ENCODE measurements at places on chromosomes 1 and 21.

DNA sequence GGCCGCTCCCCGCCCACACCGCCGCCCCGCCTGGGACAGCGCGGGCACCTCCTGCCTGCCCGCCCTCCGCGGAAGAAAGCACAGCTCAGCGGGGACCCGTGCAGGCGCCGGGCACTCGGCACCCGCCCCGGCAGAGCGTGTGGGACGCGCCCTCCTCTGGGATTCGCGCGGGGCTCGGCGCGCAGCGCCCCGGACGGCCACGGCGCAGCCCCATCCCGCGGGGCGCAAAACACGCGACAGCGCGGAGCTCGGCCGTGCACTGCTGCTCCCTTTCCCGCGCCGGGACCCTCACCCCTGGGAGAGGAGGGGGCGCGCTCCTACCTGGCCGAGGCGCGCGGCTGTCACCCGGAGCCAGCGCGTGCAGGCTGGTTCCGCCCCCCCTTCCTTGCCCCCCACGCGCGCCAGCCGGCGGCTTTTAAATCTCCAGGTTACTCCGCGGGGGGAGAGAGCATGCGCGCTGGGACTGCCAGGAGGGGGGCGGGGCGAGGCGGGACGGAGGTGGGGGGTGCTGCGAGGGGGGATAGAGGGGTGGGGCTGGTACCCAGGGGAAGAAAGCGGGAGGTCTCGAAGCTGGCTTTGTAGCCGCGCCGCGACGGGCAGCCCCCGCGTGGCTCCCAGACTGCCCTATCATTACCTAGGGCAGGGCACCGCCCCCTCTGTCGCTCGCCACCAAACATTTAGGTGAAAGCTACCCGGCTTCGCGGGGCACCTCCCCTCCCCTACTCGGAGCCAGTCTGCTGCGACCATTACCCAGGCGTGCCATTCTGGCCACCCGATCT is at the start of gene SLC45A3:
SLC45A3 (minus strand) TSS at position 437 of the 779 bp plus-strand sequence. CDS start 15,853 bp downstream, outside the sequence.
- DNase-seq: no peak

- no peak for DNase-seq
These were observed 40.5 kb upstream of the GALNT2 start for GRCh38 chr1:230026572-230026971.

- DNase-seq: no peak
These were observed 535 bp downstream of the SETD4 start for GRCh38 chr21:36059823-36060158.

DNA sequence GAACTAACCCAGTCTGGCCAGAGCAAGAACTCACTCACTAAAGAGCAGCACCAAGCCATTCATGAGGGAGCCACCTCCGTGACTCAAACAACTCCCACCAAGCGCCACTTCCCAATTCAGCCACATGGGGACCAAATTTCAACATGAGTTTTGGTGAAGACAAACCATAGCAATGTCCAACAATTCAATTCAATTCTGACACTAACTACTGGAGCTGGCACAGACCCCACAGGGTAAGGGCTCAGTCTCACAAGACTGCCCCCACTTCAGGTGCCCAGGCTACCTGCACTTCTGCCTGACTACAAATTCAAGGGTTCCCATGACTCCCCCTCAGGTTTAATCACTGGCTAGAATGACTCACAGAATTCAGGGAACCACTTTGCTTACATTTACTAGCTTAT is 48.8 kb upstream of the RAP1A start:
- no peak for DNase-seq

DNA sequence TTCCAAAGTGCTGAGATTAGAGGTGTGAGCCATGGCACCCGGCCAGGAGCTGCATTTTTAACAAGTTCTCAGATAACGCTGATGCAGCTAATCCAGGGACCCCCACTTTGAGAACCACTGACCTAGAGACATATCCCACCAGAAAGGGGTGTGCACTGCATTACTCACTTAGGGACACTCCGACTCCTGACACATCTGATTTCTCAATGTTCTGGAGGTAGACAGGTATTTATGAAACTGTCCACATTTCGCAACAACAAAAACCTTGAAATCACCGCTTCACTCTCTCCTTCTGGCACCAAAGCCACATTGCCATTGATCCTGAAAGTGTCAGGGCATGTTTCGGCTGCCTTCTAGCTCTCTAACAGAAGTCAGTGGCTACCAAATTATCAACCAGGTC is 23.2 kb upstream of the CAMTA1 start:
- no peak for DNase-seq

DNA sequence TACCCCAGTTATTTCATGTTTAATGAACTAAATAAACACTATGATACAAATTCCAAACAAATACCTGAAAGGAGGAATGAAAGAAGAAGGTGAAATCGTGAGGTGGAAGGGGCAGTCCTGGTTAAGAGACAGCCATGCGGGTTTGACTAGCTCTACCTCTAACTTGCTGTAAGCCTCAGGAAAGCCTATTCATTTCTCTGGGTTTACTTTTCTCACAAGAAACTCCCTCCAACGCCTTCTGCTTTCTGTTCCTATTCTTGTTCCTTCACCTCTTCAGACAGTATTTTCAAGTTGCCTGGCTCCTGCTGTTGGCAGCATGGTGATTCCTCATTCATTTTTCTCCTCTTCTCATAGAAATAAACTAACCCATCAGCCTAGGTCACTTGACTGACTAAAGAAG is 92.4 kb downstream of the NTPCR start:
- DNase-seq: no peak

- peak; percentile 83 for DNase-seq
These were observed 25.3 kb upstream of the EFHD2 start for GRCh38 chr1:15384301-15384901.

GRCh38 chr21:41435706-41436105 is 9.7 kb downstream of the MX1 start:
- no peak for DNase-seq

- no peak for DNase-seq
These were observed 917 bp downstream of the STX12 start for GRCh38 chr1:27773826-27774445.

DNA sequence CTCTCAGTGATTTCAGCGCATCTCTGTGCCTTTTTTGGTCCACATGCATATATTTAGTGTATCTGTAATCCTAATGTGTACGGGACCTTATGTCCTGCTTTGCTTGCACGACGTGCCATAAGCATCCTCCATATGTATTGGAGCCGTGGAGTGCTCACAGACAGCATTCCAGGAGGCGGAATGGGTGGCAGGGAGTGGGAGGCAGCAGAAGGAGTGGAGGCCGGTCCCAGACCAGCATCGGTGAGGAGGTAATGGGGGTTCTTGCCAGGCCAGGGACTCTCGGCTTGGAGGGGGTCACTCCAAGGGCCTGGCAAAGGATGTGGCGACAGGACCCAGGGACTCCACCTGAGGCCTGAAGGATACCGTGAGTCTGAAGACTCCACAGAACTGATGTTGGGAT is 185.0 kb downstream of the CAMTA1 start:
- DNase-seq: no peak

GRCh38 chr1:80064524-80064923 is 1058.0 kb upstream of the ADGRL4 start:
- DNase-seq: no peak

DNA sequence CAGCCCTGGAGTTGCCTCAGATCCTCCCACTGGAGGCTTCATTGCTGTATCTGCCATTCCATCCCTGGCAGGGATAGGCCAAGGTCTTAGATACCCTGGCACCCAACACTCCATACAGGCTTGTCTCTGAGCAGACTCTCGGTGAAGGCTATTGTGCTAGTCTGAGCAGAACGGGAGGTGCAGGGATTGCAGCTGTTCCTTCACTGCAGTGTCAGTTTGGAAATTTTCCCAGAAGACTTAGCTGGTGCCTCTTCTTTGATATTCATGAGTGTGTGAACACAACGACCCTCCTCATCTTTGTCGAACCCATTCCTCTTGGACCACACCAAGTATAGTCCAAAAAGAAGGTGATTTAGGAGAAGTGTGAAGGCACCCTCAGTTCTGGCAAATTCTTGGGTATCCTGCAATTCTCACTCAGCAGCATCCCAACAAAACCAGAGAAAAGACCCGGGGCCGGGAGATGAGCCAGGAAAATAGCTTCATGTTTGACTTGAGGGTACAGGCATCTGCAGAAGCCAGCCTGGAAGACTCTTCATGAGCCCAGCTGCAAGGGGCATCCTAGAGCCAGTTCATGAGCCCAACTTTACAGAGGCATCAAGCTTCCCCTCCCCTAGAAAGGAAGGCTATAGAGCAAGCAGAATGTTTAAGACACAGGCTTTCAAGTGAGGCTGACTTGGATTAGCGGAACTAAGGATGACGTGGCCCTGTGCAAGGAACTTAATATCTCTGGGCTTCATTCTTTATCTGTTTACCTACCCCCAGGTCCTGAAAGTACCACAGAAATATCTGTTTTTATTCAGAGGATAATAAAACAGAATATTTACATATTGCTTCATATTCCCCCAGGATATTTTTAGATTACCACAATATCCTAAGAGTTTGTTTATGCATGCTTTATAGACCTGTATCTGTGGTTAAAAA is 38.8 kb upstream of the HAO2 start:
- no peak for DNase-seq

- no peak for DNase-seq
These were observed 470.3 kb upstream of the NCAM2 start for GRCh38 chr21:20527731-20528460.

GRCh38 chr1:34590211-34590623 is 164.6 kb upstream of the GJB5 start:
- DNase-seq: no peak

DNA sequence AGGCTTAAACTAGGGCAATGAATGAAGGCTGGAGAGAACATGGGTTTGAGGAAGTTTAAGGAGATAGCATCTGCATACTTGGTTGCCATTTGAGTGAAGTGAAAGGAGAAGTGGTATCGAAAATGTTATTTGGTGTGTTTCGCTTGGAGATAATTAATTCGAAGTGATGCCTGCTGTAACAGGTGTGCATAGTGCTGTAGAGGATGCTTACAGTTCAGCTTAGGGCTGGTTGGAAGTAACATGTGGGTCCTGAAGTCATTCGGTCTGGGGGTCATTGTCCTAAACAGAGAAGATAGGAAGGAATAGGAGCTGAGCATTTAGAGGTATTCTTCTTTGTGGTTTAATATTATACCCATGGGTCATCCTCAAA is 301 bp upstream of the NUDT17 start:
- peak; percentile 26 for DNase-seq

GRCh38 chr1:190391582-190391981 is 86.1 kb downstream of the BRINP3 start:
- no peak for DNase-seq

DNA sequence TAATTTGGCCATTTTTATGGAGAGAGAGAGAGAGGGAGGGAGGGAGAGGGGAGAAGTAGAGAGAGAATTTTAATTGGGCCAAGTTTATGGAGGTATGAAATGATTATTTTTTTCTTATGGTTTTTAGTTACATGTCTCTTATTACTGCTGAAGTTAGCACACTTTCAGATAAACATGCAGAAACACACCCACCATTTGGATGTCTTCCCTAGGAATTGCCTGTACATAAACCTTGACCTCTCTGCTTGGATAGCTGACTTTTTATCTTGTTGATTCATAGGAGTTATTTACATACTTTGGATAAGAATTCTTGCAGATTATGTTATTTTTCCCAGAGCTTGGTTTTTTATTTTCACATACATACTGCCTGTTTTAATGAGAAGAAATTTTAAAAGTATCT is 310.2 kb upstream of the ADAMTS5 start:
- no peak for DNase-seq

DNA sequence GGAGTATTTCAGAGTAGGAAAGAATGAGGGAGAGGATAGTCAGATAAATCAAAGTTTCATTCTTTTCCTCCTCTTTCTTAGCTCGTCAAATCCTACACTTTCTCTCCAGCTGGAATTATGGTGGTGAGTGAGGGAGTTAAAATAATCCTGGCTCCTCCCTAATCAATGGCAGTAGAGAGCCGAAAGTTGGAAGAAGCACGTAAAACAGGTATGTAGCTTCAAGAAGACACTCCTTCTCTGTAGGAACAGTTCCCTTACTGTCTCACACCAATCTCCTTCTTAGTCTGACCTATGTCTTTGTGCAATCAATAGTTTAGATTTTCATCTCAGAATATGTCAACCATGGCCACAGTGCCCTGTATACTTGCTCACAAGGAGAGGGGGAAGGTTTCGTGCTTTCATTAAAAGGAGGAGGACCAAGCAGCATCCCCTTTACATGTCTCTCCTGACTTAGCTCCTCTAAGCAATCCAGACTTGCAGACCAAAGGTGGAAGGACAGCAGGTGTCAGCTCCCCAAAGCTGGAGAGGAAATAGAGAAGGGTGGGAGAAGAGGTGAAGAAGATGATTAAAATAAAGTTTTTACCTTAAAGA is 878 bp downstream of the MINDY1 start:
- peak; percentile 48 for DNase-seq
